Astrocyte (in vitro differentiated cells and primary cell): ENCODE measurements at places on chromosomes 6 and 20. TPM values are rescaled to one million over a fixed set of nuclear protein-coding genes. Genes with fewer than 3 reads are reported as not detected.

CNR1 gene
- total RNA-seq, result 0.84 and 1.00 TPM in 2 replicates

GRCh38 chr6:43940393-43941087 lies 170.5 kb downstream of the VEGFA start:
- DNase-seq, result no peak

- DNase-seq, result no peak
Observed at GRCh38 chr6:21955053-21955595, 341.7 kb downstream of the PRL start.

GRCh38 chr6:22333802-22334201 lies 37.0 kb upstream of the PRL start:
- DNase-seq, result peak; percentile 50

- DNase-seq, result no peak
Observed at GRCh38 chr6:14372734-14373489, 255.3 kb downstream of the CD83 start.

PM20D2 gene
- 7.7 and 10.4 TPM in 2 replicates for total RNA-seq

DNA sequence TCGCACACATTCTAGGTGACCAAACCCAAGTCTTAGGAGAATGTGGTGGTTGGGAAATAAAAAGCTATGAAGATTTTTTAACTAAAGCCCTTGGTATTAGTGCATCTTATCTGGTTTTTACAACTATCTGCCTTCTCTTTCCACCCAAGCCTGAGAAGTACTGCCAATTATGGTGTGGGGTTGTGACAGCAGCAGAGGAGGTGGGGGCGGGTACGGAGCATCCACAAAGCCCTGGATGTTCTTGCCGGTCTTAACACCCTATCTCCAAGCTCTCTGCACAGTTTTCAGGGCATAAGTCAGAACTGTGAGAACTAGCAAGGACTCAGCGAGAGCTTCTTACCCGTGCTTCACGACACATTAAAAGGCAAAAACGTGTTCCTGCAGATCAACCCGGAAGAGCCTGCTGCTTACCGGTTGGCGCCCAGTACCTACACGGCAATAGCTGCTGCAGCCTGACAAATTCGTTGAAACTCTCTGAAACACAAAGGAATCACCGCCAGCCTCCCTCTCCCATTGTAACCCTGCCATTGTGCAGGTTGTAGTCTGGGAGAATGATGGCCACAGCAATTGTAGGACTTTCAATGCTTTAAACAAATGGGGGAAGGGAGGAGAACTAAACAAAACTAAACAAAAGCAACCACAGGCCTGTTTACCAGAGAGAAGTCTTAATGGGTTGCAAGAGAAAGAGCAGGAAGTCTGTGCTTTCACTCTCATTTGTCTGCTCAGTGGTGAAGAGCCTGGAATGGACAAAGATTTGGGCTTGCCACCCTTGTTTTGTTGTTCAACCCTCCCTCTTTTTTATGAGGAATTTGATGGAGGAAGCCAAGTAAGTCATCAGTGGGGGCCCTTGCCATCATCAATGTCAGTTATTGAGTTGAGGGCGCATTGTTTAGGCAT lies 461.0 kb upstream of the JARID2 start:
- DNase-seq, result no peak
